ENCODE measurements at places on chromosomes 2 and 18. TPM values are rescaled to one million over a fixed set of nuclear protein-coding genes. Genes with fewer than 3 reads are reported as not detected.

GRCh38 chr18:79927607-79928562 is 23.6 kb downstream of the SLC66A2 start:
- DNase-seq, result no peak

- no peak for DNase-seq
Observed at GRCh38 chr2:25566694-25567093, 106.7 kb downstream of the DTNB start.

DNA sequence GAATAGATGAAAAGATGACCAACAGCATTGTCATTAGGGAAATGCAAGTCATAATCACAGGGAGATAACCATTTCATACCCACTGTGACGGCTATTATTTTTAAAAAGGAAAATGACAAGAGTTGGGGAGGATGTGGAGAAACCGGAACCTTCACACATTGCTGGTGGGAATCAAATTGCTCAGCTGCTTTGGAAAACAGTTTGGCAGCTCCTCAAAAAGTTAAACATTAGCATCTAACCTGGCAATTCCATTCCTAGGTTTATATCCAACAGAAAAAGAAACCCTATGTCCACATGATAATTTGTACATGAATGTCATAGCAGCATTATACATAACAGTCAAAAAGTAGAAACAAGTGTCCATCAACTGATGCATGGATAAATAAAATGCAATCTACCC is 58.2 kb downstream of the KCNG3 start:
- no peak for DNase-seq

GRCh38 chr2:5666798-5667197 is 25.4 kb upstream of the SOX11 start:
- DNase-seq, result no peak

DNA sequence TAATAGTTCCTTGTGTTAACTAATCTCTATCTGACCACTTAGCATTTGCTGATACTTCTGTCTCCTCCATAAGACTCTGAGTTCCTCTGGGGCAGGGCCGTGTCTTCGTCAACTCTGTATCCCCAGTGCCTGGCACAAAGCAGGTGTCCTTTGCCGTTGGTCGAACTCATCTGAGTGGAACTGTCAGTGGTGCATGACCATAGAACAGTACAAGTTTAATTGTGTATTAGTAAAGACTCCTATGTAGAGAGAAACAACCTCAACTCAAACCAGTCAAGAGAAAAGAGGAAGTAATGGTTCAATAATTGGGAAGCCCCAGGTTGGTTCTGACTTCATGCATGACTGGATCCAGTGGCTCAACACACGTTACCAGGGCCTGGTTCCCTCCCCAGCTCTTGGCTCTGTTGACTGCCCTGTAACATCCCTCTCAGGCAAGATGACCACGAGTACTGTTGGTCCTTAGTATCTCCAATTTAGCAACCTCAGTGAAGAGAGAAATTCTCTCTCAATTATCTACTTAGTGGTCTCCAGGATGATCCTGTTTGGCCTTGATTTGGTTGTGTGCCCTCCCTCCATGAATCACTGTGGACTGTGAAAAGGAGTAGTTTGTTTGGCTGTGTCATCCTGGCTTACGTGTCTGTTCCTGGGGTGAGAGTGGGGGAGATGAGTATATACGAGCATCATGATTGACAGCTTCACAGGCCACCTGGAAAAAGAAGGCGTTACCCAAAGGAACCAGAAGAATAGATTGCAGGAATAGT is 58.5 kb upstream of the MSH6 start:
- no peak for DNase-seq

The SLC19A3 gene
- 0.14 TPM for total RNA-seq

The SIX2 gene
- total RNA-seq, result not detected

The COPS9 gene
- total RNA-seq, result 254 TPM

The MEIS1 gene
- 72.7 TPM for total RNA-seq

The MAB21L4 gene
- total RNA-seq, result not detected
